NCI-H2171 treated with DMSO at 0.1 percent for 48 hours (cell line): ENCODE measurements at places on chromosomes 5 and 9.

DNA sequence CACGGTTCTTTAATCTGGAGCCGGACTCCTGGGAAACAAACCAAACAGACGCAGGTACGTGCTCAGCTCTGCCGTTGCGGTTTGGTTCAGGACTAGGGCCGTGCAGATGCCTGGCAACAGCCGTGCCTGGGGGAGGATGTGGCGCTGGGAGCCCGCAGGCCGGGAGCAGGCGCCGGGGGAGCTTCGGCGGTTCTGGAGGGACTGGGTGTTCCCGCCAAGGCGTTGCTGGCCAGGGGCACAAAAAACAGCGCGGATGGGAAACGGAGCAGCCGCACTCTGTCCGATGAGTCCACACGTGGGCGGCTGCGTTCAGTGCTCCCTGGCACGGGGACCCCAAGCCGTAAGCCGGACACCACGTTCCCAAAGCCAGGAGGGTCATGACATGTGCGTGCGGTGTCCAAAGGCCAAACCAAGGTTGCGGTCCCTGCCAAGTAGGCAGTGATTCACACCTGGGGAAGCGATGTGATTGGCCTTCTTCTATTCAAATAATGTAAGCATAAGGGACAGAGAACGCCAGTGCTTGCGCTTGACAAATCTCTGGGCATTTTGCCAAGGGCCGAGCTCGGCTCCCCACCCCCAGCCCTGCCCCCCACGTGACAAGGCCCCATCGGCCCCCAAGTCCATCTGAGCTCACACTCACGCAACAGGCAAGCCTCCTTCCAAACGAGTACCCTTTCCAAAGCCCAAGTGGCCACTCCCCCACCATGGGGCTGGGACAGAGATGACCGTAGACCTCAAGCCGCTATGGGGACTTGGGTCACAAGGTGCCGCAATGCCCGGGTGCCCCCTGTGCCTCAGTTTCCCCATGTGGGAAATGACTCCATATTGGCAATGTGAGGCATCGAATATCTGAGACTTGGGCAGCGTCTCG, 49.7 kb upstream of the NKD2 start:
- no peak for DNase-seq

- DNase-seq, result peak; percentile 6
Observed at GRCh38 chr5:66518753-66519152, 77.4 kb upstream of the MAST4 start.

DNA sequence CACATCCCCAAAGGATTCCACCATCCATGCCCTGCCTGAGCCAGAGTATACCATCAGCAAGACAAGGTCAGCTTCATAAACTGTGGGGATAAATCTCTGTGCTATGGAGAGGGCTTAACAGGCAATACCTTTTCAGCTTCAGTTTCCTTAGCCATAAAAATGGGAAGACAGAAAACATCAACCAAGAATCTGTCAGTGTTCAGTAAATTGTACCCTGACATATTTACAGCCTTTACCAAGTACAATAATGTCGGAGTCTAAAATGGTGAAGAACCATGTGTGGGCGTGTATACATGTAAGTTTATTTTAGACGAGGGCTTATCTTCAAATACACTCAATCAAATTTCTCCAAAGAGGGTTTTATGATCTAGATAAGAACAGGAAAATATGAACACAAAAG, 94.7 kb downstream of the ELAVL2 start:
- no peak for DNase-seq

DNA sequence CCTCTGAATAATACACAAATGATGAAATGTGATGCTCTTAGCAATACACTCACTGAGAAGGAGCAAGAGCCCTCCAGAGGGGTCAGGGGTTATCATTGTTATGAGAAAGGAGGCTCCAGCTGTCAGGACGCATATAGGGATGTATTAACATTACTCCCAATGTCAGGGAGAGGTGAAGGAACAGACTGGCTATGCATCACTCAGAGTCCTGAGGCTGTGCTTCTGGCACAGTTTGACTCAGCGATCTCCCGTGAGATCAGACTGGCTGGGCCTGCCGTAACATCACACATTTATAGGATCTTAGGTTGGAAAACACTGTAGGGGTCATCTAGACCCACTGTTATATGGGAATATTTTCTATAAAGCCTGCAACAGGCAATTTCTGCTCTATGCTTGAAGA, 226.5 kb upstream of the GLRA1 start:
- DNase-seq, result no peak

- DNase-seq, result no peak
Observed at GRCh38 chr5:156920042-156920860, 42.8 kb downstream of the TIMD4 start.

DNA sequence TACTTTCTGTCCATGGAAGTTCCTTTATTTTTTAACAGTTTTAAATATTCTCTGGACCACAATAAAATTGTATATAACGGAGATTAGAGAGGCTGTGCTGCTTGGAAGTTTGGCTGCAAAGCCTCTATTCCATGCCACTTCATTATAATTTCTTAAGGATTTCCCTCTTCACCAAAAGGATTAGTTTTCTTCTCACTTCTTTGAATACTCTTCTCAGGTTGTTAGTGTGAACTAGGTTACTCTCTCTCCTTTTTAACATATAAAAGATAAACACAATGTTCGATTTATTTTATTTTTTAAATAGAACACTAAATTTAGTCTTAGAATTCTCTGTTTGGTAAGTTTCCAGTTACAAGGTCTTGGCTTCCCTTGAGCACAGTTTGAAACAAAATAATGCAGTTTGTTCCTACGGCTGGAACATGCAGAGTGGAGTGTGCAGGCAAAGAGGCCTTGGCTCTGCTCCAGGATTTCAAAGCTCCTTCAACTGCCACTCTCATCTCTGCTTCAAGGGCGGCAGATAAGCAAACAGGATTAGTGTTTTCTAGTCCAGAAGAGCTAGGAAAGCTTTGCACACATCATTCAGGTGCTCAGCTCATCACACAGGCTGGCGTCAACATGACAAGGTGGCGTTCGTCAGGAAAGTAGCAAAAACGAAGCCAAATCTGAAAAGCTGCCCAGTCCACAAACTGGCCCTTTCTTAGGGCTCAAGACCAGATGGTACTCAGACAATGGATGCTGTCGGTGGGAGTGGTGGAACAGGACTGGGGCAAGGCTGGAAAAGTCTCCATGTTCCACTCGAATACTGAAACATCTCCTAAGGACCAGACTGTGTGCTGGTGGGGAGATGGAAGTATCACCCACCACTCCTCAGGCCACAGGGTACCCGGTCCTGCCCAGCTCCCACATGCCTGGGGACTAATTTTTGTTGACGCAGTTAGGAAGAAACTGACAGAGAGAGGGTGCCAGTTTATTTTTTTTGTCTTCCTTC, 286.6 kb downstream of the CRB2 start:
- peak; percentile 79 for DNase-seq

GRCh38 chr5:176379881-176380280, 8.5 kb downstream of the NOP16 start:
- no peak for DNase-seq

DNA sequence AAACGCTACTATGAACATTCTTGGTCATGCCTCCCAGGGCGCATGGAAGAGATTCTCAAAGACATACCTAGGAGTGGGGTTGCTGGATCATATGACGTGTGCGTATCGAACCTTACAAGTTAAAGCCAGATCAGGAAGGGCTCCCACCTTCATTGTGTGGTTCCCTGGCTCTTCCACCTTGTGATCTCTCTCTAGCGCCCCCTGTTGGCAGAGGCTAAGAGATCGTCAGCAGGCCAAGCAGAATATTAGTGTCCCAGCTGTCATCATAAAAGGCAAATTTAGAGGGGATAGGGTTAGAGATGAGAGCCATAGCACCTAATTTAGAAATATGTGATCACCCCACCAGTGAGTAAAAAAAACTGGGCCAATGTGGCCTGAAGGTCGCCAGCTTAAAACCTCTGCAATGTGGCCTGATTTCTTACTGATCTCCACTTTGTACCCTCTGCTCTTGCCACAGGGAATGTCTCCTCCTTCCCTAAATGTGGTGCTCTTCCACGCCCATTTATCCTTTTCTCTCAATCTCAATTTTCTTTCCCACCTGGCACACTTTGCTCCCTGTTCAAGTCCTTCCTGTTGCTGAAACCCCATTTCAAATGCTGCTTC, 91.7 kb upstream of the SHB start:
- DNase-seq, result peak; percentile 30

DNA sequence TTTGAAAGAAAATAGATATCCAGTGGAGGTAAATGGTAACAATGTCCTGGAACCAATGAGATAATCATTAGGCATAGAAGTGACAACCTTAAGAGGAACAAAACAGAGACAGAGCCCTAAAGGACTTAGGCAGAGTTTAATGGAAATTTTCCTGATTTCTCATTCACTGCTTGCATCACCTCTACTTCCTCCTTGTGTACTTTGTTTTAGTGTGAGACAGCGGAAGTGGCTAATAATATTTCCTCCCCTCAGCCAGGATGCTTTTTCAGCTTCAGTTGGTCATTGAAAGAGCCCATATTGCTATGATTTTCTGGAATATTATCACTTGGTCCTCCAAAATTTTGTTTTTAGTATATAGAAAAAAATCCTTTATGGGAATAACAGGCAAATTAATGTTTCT, 153.4 kb upstream of the MPDZ start:
- DNase-seq, result no peak

DNA sequence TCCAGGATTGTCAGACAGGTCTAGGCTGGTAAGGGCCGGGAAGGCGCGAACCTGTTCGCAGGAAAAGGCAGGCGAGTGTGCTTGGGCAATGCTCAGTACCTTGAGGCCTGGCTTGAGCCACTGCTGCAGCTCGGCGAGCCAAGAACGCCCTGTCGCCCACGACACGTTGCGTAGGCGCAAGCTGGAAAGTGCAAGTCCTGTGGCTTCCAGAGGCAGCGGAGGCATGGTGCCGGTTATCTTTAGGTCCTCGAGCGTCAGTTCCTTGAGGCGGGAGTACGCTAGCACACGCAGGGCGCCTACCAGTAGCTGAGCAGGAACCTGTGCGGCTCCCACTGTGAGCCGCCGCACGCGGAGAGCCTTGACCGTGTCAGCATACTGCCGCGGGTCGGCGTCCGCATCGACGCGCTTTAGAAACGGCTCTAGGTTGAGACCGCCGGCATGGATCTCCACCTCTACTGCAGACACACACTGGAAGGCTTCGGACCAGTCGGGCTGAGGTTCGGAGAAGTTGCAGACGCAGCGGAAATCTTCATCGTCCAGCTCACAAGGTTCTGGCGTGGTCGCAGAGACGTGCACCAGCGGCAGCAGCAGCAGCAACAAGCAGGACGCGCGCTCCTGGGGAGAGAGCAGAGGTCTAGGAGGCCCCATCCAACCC, 482 bp downstream of the CD14 start:
- peak; percentile 7 for DNase-seq

- DNase-seq, result no peak
Observed at GRCh38 chr5:90551376-90551775, 7.2 kb upstream of the ADGRV1 start.

GRCh38 chr9:130887494-130888144, 9.0 kb downstream of the QRFP start:
- no peak for DNase-seq

- DNase-seq, result no peak
Observed at GRCh38 chr5:124453221-124454051, 293.0 kb downstream of the ZNF608 start.

GRCh38 chr9:110979636-110980035, 58.6 kb downstream of the LPAR1 start:
- no peak for DNase-seq

GRCh38 chr9:23850242-23850689, 24.2 kb upstream of the ELAVL2 start:
- DNase-seq, result peak; percentile 14

DNA sequence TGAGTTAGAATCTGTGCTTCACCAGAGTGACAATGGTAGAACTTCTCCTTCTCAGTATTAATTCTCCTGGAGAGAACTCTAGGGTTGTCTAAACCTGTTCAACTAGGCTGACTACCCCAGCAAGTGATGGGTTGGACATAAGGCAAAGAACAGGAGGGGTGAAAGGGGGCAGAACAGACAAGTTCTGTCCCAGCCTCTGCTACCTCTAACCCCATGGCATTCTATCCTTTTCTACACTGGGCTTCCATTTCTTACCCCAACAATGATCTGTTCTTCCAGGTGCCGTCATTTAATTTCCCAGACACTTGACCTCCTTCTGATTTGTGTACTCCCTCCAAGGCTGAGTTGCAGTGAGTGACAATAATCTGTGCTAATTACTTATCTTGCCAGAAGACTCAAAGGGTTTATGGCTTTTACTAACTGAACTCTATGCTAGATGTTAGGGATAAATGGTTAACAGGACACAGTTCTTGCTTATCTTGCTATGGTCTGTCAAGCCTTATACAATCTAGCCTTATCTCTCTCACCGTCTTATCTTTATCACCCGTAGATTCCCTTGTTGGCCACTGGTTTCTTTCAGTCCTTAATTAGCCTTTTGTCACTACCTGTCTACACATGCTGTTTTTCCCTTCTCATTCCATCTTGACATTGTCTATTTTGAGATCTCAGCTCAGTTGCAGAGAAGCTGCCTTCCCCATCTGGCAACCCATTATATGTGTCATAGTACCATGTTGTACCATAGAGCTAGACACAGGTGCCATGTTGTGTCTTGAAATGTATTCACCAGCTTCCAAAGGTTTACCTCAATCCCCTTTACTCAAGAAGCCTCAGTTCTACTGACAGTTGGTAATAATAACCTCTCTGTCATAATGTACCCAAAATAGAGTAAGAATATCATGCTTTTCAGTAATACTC, 10.0 kb upstream of the MATR3 start:
- DNase-seq, result peak; percentile 4

DNA sequence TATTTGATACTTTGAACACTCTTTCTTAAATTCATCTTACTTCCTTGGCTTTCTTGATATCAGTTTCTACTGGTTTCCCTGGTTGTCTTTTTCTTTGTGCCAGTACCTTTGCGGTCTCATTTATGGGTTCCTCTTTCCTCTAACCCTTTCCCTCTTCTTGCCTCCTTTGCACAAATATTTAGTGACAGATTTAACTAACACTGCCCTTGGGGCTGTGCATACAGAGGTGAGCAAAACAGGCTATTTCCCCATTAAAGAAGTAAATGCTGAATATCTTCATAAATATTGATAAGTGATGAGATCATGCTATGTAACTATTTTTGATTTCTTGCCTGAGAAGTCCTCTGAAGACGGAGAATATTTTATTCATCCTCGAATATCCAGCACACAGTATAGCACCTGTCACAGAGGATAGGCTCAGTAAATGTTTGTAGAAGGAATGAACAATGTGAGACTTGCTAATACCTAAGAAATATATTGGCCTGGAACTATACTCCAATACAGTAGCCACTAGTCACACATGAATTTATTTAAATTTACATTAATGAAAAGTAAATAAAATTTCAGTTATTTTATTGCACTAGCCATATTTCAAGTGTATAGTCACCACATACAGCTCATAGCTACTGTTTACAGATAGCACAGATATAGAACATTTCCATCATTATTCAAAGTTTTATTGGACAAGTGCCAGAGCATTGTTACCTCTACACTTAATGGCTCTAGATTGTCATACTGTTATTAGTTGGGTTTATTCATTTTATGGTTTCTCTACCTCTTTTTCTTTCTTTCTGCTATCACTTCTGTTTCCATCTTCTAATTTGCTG, 90.4 kb downstream of the RIC1 start:
- no peak for DNase-seq

- DNase-seq, result peak; percentile 67
Observed at GRCh38 chr5:59209758-59210359, 627.0 kb downstream of the RAB3C start.

- DNase-seq, result no peak
Observed at GRCh38 chr9:107266624-107267368, 16.3 kb upstream of the RAD23B start.

- no peak for DNase-seq
Observed at GRCh38 chr9:108245901-108246300, 609.9 kb downstream of the ACTL7B start.
